Left ventricle myocardium inferior (tissue), 1 donor: ENCODE measurements at places on chromosomes 1 and 21. TPM values are rescaled to one million over a fixed set of nuclear protein-coding genes. Genes with fewer than 3 reads are reported as not detected.

GUCA2B gene
- not detected for total RNA-seq

- DNase-seq: no peak
These were observed 33.3 kb upstream of the CD1D start for GRCh38 chr1:158147401-158147800.

DNA sequence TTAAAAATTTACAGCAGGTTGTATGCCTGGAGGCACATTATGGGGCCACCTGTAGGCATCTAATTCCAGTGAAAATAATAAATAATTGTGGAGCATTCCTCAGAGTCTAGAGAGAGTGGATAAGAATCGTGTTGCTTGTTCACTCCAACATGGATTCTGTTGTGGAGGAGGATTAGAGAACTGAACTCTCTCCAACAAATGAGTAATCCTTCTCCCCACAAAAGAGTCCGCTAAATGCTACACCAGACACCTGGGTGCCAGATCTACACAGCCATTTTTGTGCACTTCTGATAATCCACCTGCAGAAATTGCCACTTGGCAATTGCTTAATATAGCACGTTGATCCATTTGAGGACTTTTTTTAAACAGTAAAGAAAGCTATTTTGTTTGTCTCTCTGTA is 113.7 kb upstream of the DPYD start:
- no peak for DNase-seq

- no peak for DNase-seq
These were observed 270.7 kb downstream of the KAZN start for GRCh38 chr1:14869187-14869586.
